Stimulated activated CD4-positive, alpha-beta T cell treated with anti-CD3 and anti-CD28 coated beads, Interleukin-1b, Interleukin-23, amount 100 ng/mL, for 24 hours (primary cell): ENCODE measurements at places on chromosomes 12 and 14.

DNA sequence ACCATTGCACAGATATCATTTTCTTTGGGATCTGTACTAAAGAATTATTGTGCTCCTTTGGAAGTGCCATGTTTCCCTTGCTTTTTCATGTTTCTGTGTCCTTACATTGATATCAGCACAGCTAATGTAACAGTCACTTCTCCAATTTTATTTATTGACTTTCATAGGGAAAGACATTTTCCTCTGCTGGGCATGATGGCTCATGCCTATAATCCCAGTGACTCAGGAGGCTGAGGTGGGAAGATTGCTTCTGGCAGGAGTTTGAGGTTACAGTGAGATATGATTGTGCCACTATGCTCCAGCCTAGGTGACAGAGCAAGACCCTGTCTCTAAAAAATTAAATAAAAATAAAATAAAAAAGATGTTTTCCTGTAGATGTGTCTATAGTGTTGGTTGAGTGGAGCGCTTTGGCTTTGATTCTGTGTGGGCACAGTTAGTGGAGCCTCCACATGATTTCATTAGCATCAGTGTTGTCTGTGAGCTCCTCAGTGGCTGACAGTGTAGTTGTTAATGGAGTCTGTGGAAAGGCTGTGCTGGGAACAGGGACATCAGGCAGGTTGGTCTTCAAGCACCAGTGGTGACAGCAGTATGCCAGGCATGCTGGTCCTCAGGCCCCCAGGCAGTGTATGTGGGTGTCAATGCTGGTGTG lies 7.4 kb downstream of the OAS2 start:
- no peak for DNase-seq

DNA sequence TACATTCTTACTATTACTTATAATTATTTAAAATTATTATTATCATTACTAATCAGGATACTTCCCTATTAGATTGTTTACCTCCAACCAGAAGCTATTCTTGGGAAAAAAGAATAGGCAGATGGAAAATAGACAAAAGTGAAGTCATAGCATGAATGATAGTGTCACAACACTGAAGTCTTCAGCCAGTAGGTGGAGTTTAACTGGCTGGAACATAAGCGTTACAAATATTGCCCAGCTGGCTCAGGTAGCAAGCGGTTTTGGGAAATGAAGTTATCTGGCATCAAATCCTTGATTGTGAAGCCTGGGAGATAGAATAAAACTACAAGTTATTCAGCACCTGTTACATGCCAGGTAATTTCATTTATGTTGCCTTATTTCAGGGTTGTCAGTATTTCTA lies 762.9 kb downstream of the C12orf50 start:
- DNase-seq: no peak

- no peak for DNase-seq
These were observed 24.9 kb downstream of the TTLL5 start for GRCh38 chr14:75685910-75686309.

- no peak for DNase-seq
These were observed 261.9 kb downstream of the RASSF9 start for GRCh38 chr12:85574291-85574690.

GRCh38 chr12:2076196-2076570 lies 23.4 kb downstream of the CACNA1C start:
- DNase-seq: no peak

GRCh38 chr14:71666571-71667145 lies 265.6 kb upstream of the RGS6 start:
- no peak for DNase-seq

DNA sequence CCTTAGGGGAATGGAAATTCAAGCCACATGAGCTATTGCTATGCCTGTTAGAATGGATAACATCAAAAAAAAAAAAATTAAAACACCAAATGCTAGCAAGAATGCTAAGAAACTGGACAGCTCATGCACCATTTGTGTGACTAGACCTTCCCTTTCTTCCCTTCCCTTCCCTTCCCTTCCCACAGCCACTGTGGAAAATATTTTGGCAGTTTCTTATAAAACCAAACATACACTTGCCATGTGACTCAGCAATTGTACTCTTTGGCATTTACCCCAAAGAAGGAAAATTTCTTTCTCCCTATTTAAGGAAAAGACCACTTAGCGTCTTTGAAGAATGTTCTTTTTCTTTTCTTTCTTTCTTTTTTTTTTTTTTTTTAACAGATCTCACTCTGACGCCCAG lies 49.1 kb upstream of the FKBP4 start:
- DNase-seq: no peak

DNA sequence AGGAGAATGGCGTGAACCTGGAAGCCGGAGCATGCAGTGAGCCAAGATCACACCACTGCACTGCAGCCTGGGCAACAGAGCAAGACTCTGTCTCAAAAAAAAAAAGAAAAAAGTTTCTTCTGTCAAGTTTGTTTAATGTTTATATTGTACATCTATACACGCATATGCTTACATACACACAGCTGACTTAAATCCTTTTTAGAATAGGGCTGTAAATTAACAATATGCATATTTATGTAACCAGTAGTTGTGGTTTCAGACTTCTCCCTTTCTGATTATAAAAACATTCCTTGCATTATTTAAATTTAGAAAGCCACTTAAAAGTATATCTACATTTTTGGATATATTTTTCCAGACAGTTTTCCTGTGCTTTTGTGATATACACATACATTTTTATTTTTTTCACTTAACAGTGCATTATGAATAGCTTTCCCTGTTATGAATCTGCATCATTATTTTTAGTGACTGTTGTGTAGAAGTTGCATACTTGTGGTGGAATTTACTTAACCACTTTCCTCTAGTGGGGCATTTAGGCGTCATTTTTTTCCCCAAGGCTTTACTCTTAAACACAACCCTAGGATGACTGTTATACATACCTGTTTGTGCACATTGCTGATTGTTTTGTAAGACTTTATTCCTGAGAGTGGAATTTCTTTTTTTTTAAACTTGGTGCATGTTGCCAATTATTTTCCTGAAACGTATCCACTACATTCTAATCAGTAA lies 29.4 kb downstream of the POLR3B start:
- DNase-seq: no peak

DNA sequence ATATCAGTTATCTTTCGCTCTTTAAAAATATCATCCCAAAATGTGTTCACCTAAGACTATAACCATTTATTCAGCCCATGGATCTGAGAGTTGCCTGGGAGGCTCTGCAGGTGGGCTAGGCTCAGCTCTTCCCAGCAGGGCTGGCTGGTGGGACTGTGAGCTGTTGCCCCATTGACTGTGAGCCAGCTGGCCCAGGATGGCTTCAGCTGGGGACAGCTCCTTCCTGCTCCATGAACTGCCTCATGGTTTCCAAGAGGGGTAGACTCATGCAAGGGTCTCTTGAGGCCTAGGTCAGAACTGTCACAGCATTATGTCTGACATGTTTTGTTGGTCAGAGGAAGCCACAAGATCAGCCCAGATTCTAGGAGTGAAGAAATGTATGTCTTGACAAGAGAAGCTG lies 114.1 kb upstream of the E2F7 start:
- no peak for DNase-seq

- DNase-seq: no peak
These were observed 547.1 kb downstream of the CCER1 start for GRCh38 chr12:90407841-90408240.

DNA sequence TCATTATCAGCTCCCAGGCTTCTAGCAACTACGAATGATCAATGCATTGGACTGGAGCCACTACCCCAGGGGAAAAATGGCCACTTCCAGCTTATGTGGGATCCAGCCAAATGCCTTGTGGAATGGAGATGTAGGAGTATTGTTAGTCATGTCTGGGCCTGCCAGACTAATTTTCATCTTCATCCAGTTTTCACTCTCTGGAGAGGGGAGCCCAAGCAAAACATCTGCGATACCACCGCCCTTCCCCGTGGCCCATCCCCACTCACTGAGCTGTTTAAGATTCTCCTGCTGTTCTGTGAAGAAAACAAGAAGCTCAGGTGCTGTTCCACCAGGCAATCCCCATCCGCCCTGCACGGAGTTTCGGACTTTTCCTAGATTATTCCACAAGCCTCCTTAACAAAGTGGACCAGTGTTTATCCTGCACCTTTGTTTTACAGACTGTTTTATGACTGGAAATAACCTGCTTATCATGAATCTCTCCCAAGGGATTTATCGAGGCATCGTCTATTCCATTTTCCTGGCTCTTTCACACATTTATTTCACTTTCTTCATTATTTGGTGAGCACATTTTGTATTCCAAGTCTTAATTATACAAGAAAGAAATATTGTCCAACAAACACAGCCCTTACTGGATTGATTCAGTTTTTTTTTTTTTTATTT lies 35.5 kb upstream of the MAX start:
- DNase-seq: no peak

DNA sequence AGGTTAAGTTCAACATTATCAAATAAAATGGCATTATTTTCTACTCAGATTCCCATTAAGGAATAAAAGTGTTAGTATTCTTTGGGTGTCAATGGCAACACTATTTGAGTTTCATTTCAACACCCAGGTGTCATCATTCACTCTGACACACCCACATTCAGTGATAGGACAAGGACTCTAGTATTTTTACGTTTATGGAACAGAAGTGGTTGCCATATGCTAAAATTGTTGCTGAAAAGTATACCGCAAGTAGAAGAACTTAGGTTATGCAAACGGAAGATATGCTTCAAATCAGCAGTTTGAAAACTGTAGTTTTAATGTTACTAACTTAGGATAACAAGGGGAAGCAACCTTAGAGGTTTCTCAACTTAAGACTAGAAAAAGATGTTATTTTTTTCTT lies 20.0 kb upstream of the SGPP1 start:
- DNase-seq: no peak

DNA sequence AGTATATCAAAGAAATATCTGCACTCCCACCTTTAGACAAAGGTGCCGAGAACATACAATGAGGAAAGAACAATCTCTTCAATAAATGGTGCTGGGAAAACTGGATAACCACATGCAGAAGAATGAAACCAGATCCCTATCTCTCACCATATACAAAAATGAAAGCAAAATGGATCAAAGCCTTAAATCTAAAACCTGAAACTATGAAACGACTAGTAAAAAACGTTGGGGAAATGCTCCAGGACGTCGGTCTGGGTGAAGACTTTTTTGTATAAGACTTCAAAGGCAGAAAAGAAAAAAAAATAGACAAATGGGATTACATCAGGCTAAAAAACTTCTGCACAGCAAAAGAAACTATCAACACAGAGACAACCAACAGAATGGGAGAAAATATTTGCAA lies 83.8 kb downstream of the PPM1A start:
- DNase-seq: no peak

GRCh38 chr12:82740129-82741000 lies 53.7 kb downstream of the TMTC2 start:
- DNase-seq: no peak

DNA sequence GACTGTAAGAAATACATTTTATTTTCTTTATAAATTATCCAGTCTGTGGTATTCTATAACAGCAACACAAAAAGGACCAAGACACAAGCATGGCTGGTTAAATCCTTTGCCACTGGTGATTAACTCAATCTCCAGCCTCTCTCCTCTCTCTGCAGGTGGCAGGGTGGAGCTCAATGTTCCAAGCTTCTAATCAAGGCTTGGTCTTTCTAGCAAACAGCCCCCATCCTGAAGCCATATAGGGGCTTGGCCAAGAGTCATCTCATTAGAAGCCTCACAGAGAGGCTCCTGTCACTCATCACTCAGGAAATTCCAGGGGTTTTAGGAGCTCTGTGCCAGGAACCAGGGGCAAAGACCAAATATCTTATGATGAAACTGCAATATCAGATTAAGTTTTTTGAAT lies 12.0 kb downstream of the C12orf75 start:
- no peak for DNase-seq
